ENCODE measurements at places on chromosomes 1 and 21.

DNA sequence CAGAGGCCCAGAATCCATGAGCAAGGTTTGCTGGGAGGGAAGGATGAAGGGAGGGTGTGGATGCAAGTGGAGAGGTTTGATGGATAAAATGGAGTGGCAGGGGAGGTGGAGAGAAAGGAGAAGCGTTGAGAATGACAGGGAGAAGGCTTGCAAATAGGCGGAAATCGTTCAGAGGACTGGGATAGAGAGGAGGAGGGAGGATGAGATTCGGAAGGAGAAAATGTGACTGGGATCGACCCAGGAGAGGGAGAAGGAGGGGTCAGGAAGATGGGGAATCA lies 376 bp downstream of the AVPR1B start:
- DNase-seq = no peak

DNA sequence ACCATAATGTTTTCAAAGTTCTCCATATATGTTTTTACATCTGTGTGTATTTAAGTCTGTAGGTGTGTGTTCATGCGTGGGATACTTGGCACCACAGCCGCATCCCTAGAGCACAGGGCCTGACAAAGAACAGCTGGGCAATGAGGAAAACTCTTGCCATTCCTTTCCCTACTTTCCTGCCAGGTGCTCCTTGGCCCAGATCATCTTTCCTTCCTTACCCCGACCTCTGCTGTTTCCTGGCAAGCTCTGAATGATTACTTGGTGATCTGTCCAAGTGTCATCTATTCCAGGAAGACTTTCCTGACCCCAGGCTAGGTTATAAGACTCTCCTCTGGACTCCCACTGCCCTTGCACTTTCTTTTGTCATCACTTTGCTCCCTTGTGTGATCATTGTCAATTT lies 123.6 kb downstream of the ELAVL4 start:
- DNase-seq = no peak

GRCh38 chr1:165717918-165718515 lies 19.7 kb upstream of the ALDH9A1 start:
- peak; percentile 78 for DNase-seq

DNA sequence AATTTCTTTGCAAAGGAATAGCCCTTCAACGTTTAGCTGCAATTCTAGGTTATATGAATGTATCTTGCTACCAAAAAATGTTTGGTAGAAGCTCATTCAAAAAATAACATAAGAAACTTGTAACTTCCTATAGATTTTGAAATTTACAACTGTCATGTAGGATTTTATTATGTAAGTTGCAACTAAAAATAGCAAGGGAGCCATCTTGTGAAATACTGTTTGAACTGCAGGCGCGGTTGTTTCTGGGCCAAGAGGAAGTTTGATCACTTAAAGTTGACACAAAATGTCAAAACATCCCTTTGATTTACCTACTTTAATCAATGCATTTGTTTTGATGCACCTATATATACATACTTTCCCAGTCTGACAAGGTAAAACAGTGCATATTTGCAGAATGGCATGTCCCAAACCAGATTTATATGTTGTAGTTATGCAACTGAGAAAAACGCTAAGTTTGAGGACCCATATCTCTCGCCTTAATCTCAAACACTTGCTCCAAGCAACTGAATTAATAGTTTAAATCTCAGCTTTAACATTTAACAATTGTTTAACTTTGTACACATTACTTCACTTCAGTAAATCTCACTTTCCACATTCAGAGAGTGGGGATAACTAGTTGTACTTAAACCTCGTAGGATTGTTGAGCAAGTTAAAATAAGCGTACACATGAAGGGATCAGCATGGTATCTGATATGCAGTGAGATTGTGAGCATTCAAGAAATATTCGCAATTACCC lies 63.9 kb downstream of the KCNK2 start:
- DNase-seq = peak; percentile 56

DNA sequence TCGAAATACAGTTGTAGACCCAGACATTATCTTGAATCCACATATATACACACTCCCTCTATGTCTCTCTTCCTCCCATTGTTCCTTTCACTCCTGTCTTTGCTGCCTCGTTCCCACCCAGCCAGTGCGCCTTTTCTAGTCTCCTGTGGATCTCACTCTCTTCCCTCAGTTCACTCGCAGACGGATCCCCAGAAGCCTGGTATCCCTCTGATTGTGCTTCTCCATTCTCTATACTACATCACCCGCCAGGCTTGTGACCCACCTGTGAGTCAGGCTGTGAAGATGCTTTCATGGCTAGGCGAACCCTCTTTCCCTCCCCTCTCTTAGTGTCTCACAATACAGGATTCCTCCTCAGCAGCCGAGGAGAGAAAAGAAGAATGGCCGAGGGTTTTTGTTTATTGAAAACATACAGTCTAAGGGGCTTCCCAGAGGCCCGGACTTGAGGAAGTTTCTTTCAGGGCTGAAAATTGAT lies 1.5 kb downstream of the HCN3 start:
- DNase-seq = no peak

GRCh38 chr1:16125088-16125470 lies 30.8 kb downstream of the EPHA2 start:
- DNase-seq = no peak

- peak; percentile 92 for DNase-seq
These were observed 1.3 kb upstream of the DUSP23 start for GRCh38 chr1:159779403-159779851.

DNA sequence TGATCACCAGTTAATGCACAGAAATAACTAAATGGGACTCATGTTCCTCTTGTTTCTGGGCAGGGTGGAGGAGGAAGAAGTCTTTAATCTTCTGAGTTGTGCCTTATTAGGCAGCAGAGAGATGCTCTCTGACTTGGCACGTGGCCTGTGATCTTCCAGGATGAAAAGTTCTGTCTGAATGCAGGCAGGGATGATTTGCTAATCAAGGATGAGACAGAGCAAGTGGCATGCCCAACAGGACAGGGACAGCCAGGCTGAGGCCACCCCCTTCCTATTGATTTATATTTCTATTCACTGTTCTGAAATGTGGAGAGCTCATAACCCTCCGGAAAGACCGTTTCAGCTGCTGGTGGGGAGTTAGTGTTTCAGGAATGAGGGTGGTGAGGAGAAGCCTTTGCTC lies 477.8 kb upstream of the CAMK1G start:
- no peak for DNase-seq

DNA sequence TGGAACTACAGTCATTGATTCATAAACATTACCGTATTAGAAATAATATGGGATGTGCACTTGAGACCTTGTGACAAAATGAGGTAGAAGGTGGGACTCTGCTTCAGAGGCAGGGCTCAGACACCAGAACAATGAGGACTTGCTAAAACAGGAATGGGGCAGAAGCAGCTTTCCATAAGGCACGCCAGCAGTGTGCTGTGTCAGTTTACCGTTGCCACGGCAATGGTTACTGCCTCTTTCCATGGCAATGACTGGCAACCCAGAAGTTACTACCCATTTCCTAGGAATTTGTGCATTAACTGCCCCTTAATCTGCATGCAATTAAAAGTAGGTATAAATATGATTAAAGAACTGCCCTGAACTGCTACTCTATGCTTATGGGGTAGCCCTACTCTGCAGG lies 169.0 kb downstream of the CHRM3 start:
- no peak for DNase-seq

- DNase-seq = no peak
These were observed 19.5 kb upstream of the RGSL1 start for GRCh38 chr1:182430263-182431068.

GRCh38 chr1:241475671-241476070 lies 43.9 kb downstream of the FH start:
- peak; percentile 32 for DNase-seq

DNA sequence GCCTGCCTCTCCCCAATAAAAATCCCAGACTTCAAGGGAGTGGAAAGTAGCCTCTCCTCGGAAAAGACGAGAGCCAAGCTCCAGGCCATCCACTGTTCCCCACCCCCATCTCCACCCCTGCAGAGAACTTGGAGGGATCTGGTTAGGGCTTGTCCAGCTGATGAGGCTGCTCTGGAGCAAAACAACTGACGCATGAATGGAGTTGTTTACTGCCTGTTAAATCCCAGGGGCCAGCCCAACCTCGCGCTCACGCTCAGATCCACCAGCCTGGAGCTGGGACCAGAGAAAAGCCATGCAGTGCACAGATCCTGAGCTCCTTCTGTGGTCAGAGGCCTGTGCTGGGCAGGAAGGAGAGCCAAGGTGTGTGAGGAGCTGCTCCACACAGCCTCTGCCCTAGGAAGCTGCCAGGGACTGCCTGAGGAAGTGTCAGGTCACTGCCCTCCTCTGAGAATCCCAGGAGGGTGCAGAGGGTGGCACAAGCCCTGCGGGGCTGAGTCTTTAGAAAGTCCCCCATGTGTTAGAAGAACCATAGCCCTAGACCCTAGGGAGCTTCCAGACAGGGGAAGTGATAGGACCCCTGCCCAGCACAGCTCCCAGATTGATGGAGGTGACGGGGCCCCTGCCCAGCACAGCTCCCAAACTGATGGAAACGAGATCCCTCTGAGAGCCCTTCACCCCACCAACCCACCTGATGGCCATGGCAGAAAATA lies 109.0 kb upstream of the IPO9 start:
- peak; percentile 69 for DNase-seq

DNA sequence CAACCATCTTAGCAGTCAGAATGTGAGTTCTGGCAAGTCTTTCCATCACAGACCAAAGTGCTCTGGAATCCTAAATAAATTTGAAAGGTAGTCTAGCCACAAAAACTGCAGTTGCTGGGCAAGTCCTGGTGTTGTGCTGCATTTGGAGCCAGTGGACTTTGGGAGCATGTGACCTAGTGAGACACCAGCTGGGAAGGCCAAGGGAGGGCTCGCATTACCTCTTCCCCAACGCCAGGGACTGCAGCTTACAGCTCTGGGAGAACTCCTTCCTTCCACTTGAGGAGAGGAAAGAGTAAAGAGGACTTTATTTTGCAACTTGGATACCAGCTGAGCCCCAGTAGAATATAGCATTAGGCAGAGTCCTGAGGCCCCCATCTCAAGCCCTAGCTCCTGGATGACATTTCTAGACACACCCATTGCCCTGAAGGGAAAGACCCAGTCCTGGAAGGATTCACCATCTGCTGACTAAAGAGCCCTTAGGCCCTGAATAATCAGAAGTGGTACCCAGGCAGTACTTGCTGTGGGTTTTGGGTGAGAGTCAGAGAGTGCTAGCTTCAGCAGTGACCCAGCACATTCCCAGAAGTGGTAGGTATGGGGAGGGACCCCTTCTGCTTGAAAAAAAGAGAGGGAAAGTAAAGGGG lies 190.7 kb downstream of the NUF2 start:
- DNase-seq = no peak

DNA sequence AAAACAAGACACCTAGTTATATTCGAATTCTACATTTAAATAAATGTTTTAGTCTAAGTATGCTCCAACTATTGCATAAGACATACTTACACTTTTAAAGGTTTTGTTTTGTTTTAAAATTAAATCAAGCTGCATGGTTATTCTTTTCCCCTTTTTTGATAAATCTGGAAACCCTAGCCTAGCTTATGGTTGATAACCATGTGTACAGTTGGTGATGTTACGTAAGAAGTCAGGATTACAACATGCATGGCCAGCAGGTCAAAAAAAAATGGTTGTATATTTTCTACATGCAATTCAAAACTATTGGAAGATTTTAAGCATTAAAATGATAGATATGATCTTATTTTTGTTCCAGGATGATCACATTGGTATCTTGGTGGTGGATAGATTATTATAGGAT lies 1600.6 kb downstream of the PLA2G4A start:
- DNase-seq = no peak

DNA sequence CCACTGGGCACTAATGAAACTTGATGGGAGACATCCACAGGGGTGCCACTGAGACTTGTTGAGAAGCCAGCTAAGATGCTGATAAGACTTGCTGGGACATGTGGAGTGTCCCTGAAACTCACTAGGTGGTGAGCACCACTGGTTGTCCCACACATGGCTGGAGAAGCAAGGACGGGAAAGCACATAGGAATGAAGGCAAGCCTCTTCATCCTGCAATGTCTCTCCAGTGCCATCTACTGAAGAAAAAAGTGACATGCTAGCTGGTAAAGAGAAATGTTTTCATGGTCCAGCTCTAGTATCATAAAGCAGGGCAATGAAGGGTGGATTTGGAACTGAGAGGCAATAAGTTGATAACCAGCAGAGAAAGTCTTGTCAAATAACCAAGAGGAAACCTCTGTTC lies 283.0 kb downstream of the PAPPA2 start:
- no peak for DNase-seq

GRCh38 chr1:93029317-93029716 lies 49.8 kb upstream of the MTF2 start:
- DNase-seq = no peak
